AG20443 (cell line): ENCODE measurements at places on chromosomes 2 and 18.

DNA sequence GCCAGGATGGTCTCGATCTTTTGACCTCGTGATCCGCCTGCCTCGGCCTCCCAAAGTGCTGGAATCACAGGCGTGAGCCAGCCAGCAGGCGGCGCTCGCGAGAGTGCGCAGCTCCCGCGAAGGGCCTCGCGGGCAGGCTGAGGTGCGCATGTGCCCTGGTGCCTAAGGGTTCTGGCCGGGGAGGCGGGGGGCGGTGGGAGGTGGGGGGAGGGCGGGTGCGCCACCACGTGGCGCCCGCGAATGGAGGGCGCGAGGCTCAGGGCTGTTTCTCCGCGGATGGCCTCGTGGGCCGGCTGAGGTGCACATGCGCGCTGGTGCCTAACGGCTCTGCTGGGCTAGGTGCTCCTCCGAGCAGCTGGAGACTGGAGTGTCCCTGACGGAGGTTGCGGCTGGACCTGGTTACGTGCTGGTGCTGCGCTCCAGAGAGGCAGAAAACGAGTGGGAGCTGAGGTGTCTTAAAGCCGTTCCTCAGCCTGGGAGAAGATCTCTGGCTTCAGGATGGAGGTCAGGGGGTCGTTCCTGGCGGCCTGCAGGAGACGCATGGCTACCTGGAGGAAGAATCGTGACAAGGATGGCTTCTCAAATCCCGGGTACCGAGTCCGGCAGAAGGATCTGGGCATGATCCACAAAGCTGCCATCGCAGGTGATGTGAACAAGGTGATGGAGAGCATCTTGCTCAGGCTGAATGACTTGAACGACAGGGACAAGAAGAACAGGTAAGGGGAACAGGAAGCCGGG lies at the start of gene ANKRD62:
Gene ANKRD62, plus strand, starts transcription at position 324 of the 738 bp plus-strand sequence. Its CDS starts 175 bp downstream, at position 499.
- no peak for DNase-seq

DNA sequence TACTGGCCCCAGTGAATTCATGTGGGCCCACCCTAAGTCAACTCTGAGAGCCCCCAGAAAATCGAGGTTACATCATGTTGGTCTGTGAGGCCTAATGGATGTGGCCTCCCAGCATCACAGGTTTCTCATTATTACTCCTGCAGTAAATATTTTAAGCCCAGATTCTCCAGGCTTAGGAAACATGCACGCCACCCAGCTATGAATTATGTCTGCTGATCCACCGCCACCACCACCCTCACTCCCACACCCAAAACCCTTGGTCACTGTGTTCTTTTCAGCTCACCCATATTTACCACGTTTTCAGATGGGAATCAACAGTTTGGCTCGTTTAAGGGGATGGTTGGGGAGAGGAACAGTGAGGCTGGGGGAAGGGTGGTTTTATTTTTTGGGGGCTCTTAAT lies 128.6 kb downstream of the NCK2 start:
- DNase-seq: no peak

DNA sequence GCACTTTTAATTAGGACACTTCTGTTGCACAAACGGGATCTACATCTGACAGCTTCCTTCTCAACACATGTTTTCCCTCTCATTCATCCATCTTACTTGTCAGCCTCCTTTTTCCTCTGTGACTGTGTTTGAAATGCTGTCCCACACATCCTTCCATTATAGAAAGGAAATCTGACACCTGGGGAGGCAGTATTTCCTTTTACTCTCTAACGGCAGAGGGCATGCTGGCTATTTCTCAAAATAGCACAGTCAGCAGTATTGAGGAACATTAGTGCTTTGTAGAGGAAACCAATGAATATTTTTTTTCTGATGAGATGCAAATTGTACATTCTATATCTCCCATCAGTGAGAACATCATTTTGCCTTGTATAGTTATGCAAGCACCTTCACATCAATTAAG lies 668.7 kb downstream of the SLC4A3 start:
- no peak for DNase-seq

GRCh38 chr2:224041554-224041953 lies 2.5 kb upstream of the SERPINE2 start:
- no peak for DNase-seq

DNA sequence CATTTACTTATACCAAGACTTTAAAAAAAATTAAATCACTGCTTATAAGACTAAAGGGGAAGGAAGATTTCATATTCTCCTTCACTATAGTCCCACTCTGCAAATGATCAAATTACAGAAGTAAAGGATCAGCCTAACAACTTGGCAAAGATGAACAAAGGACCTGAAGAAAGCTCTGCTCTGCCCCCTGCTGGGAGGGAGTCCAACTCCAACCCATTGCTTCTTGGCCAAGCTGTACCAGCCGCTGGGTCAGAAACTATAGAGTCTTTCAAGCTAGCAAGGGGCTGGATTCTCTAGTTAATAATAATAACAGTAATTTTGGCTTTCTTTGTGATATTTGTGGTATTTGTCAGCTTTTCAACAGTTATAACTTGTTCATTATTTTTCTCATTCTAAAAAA lies 927.0 kb upstream of the CRIM1 start:
- DNase-seq: no peak

- no peak for DNase-seq
These were observed 223.4 kb downstream of the SP3 start for GRCh38 chr2:173741759-173742158.

DNA sequence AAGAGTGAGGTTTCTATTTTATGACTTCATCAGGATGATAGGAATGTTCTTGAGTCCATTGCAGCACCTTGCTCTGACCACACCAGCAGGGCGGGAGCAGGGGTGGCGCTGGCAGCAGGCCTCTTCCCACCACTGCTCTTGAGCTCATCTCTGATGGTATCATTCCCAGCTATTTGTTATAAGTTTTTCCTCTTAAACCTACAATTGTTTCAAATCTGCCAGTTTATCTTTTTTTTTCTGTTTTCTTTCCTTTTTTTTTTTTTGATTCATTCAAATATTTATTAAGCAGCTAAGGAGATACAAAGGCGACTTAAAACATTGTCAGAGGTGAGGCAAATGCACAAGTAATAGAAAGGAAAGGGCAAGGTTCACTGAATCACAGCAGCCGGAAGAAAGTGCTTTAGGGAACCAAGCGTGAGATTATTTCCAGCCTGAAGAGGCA lies 28.7 kb downstream of the NIFK start:
- DNase-seq: no peak

GRCh38 chr18:80147037-80147417 lies 38.0 kb downstream of the ADNP2 start:
- DNase-seq: no peak
